ENCODE measurements at places on chromosomes 4 and X.

GRCh38 chrX:46251755-46252154, 293.5 kb downstream of the ZNF674 start:
- DNase-seq: no peak

GRCh38 chr4:62571494-62571893, 1371.4 kb downstream of the ADGRL3 start:
- no peak for DNase-seq

GRCh38 chr4:81498551-81499099, 26.9 kb upstream of the RASGEF1B start:
- DNase-seq: no peak

- DNase-seq: no peak
Measured at GRCh38 chr4:146998157-146998556, 52.5 kb upstream of the TTC29 start.

GRCh38 chrX:14875624-14876023, 2.4 kb downstream of the MOSPD2 start:
- DNase-seq: no peak

GRCh38 chr4:47749060-47749459, 88.8 kb downstream of the CORIN start:
- no peak for DNase-seq

- no peak for DNase-seq
Measured at GRCh38 chr4:44159991-44160390, 288.6 kb downstream of the KCTD8 start.

DNA sequence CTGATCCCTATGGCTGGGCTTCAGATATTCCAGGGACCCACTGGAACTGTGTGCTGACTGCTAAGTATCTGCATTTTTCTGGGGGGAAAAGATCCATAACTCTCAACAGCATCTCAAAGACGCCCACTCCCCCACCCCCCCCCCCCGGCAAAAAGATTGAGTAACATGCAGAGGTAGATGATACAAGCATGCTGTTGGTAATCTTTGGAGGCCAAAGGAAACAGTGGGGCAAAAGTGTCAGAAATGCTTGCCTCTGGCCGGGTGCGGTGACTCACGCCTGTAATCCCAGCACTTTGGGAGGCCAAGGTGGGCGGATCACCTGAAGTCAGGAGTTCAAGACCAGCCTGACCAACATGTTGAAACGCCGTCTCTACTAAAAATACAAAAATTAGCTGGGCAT, 12.2 kb downstream of the XPNPEP2 start:
- no peak for DNase-seq

GRCh38 chr4:172650758-172651530, 517.7 kb upstream of the GALNT7 start:
- DNase-seq: no peak

DNA sequence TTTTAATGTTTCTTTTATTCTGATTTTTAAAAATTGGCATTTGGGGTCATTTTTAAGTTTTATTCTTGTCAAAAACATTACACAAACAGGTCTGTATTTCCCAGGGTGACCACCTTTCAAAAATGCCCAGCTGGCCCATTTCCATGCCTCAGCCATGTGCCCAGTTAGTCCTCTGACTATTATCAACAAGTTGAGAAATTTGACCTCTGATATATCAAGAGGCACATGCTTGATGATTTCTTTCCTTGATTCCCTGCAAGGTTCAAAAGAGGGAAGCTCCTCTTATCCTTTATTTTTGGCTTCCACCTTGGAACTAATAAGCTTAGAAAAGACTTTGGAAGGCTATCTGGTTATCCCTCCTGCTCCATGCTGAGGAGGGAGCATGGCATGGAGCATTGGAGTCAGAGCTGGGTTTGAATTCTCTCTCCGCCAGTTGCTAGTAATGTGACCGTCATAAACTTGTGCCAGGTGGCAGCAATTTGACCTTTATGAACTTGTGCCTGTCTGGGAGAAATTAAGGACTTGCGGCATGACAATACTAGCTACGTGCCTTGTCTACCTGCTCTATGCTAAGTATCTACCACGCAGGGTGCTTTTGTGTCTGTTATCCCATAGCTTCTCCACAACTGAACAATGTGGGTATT, 122.4 kb upstream of the SLC4A4 start:
- no peak for DNase-seq

DNA sequence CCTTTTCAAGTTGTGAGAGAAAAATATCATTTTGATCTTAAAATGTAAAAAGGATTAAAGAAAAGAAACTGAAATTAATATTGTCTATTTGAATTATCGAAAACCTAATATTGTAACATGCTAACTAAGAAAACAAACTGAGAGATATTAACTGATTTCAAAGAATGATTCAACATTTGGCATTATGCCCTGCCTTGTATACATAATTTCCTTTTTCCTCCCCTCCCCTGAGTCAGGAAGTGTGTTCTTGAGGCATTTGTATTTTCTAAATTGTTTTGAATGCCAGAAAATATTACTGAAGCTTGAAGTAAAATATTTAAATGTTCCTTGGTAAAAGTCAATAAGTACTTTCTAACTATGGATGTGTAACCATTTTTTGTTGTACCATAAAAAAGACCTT, 49.4 kb downstream of the RPS6KA3 start:
- peak; percentile 7 for DNase-seq

- no peak for DNase-seq
Measured at GRCh38 chr4:141169391-141169790, 36.1 kb upstream of the RNF150 start.

DNA sequence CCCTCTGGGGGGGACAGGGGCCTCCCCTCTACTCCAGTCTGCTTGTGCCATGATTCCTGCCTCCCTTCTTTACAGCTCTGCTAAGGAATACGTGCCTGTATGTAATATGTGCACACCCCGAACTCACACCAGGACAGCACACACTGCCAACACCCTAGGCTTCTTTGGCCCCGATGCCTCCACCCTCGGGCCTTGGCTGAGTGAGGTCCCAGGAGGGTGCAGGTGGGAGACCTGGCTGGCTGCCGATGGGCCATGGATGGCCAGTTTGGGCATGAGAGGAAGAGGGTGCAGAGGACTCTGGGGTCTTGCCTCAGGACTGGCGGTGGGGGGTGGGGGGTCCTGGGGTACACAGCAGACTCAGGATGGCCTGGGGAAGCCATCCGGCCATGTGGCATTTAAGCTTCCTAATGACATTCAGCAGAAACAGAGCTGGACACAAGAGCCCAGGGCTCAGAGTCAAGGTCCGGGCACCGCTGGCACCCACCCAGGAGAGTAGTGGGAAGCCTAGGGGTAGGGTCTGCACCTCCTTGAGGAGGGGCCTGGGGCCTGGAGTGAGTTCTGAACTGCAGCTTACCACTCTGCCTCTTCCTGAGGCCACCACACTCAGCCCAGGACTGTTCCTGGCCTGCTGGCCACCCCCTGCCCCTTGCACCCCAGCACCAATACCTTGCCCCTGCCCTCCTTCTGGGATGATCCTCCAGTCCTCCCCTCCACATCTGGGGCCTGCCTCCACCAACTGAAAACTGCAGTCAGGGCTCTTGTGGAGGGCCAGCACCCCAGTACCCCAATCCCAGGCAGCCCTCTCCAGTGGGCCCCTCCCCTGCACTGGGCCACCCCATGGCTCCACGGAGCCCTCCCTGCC, 2.1 kb upstream of the PCGF3 start:
- DNase-seq: no peak

DNA sequence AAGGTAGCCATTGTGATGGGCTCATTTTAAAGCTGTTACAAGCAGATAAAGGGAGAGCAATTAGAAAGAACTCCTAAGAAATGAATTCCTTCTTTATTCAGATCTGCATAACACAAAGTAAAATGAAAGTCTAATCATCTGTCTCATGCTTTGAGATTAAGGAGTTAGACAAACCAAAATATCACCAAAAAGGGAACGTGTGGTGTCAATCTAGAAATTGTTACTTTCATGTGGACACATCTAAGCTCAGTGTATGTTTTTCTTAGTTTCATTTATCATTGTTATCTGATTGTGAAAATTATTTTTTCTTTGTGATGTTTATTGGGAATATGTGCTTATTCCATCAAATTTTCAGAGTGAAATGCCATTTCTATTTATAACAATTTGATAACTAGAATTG, 80.3 kb downstream of the BANK1 start:
- DNase-seq: no peak

GRCh38 chr4:111136438-111136837, 513.6 kb upstream of the PITX2 start:
- DNase-seq: no peak

DNA sequence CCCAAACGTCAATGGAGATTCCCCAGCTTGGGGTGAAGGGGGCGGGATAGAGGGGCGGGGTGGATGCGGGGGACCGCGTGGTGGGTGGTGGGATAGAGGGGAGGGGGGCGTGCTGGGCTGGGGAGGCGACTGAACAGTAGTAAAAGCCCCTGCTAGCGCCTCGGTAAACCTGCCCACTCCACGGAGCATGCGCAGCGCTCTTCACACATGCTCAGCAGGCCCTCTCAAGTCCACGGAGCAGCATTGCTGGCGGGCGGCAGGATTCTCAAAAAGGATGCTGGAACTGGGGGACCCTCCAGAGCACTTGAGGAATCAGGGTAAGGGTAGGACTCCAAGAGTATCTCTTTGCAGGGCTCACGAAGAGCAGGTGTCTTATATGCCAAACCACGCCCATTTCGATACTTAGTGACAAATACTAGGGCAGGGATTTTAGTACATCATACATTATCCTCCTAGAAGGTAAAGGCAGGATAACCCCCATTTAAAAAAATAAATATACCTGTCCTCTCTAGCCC, 378 bp upstream of the RPS6KA6 start:
- DNase-seq: no peak

DNA sequence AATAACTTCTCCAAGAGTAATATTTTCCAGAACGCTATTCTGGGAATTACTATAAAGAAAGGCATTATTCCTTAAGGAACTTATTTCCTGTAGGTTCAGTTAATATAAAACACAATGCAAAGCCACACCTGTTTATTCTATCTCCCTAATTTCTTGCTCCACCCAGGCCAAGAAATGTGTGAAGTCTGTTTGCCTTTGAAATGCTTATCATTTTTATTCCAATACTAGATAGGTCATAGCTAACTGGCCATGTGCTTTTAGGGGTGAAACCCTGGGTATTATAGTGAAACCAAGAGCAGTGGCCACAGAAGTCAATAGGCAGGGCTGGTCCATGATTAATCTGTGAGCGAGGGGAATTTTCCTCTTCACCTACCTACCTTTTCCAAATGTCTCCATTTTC, 14.8 kb downstream of the CXCL3 start:
- no peak for DNase-seq

DNA sequence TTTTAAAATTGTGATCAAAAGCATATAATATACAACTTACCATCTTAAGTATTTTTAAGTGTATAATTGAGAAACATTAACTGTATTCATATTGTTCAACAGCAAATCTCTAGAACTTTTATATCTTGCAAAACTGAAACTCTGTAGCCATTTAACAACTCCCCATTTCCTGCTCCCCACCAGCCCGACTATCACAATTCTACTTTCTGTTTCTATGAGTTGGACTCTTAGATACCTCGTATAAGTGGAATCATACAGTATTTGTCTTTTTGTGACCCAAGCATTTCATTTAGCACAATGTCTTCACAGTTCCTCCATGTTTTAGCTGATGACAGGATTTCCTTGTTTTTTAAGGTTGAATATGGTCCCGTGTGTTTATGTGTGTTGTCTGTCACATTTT, 106.0 kb downstream of the LRBA start:
- peak; percentile 9 for DNase-seq

DNA sequence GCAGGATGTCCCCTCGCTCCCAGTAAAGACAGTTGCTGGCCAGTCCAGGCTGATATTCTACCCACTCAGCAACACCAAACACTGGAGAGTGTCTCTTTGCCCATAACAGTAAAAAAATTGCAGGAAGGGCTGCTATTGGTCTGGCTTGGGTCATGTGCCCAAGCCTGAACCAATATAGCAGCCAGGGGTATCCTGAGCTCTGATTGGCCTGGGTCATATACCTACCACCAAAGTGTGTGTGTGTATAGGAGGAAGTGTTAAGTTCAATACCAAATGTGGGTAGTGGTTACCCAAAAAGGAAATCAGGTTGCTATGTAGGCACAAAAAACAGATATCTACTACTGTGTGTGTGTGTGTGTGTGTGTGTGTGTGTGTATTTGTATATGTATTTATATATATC, 373.2 kb downstream of the BCOR start:
- peak; percentile 4 for DNase-seq

DNA sequence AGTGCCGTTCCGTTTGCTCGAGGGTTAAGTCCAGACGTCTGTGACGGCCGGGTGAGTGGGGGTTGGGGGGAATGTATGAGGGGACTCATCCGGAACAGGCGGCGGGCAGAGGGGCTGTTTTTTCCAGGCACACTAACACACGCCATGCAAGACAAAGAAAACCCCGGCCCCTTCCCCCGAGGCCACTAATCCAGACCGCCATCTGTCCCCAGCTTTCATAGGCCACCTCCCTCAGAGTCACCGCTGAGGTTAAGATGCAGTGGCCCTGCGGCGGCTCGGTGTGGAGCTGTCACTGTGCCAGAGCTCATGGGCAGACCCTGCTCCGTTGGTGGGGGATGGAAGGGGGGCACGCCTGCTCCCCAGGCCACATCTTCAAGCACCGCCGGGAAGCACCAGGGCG, 34.1 kb downstream of the SORCS2 start:
- DNase-seq: no peak

DNA sequence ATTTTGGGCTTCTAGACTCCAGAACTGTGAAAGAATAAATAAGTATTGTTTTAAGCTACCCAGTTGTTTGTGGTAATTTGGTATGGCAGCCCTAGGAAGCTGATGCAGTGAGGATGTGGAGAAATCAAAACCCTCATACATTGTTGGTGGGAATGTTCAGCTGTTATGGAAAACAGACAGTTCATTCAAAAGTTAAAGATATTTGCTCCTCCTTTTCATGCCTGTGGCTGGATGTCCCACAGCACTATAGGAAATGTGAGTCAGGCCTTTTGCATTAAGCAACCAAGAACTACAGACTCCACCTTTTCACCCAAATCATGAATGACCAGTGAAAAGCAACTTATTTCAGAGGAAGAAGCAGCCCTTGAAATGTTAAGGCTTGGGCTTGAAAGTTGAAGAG, 6.7 kb downstream of the BBS12 start:
- no peak for DNase-seq

DNA sequence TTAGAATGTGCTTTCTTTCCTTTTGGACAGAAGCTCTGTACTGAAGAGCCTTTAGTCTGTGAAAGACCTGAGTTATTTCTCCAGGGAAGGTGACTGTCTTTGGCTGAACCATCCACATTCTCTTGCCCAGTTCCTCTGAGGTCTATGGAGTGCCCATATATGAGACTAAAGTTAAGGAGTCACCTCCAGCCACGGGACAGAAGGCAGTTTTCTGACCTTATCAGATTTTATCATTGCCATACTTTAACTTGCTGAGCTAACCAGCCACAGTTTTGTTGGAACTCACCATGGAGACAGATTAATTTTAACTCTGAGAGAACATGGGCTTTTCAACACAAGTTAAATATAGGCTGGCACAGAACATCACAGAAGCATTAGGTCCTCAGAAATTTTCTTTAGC, 26.3 kb downstream of the IL1RAPL1 start:
- DNase-seq: no peak

GRCh38 chrX:108945883-108946523, 209.6 kb upstream of the IRS4 start:
- DNase-seq: no peak

GRCh38 chrX:10656214-10656613, 35.8 kb upstream of the MID1 start:
- no peak for DNase-seq

- no peak for DNase-seq
Measured at GRCh38 chr4:150215601-150216000, 137.4 kb downstream of the DCLK2 start.

- no peak for DNase-seq
Measured at GRCh38 chr4:76673362-76673761, 224.6 kb downstream of the SOWAHB start.
